ENCODE measurements at places on chromosomes 1 and 21.

- no peak for DNase-seq
Observed at GRCh38 chr21:16536140-16536539, 806.4 kb downstream of the USP25 start.

DNA sequence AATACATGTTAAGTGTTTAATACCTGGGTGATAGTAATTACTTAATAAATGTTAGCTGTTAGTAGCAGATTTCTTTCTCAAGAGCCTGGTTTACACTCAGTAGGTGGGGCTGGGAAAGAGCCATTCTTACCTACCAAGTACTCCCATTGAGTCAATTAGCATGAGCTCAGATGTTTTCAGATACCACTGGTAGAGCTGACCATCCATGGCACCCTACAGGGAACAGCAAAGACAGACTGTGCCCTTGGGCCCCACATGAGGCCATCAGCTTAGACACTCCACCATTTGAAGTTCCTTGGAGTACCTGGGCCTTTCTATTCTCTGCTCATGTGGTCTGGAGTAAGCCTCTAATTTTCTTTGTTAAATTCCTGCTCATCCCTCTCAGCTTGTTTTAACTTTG is 179.3 kb downstream of the CACNA1E start:
- no peak for DNase-seq

DNA sequence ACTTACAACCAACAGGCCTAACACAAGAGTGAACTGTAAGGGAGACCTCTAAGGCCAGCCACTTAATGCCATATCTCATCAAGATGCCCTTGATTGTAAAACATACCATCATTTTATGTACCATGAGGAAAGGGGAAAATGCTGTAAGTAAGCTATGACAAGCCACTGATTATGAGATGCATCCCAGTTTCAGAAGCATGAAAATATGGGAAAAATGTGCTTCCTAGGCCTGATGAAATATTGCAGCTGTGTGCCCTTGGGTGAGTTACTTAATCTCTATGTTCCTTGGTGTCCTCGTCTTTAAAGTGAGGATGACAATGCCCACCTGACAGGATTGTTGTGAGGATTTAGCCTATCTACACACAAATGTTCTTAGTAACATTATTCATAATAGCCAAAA is 28.9 kb downstream of the H3-3A start:
- DNase-seq = no peak

DNA sequence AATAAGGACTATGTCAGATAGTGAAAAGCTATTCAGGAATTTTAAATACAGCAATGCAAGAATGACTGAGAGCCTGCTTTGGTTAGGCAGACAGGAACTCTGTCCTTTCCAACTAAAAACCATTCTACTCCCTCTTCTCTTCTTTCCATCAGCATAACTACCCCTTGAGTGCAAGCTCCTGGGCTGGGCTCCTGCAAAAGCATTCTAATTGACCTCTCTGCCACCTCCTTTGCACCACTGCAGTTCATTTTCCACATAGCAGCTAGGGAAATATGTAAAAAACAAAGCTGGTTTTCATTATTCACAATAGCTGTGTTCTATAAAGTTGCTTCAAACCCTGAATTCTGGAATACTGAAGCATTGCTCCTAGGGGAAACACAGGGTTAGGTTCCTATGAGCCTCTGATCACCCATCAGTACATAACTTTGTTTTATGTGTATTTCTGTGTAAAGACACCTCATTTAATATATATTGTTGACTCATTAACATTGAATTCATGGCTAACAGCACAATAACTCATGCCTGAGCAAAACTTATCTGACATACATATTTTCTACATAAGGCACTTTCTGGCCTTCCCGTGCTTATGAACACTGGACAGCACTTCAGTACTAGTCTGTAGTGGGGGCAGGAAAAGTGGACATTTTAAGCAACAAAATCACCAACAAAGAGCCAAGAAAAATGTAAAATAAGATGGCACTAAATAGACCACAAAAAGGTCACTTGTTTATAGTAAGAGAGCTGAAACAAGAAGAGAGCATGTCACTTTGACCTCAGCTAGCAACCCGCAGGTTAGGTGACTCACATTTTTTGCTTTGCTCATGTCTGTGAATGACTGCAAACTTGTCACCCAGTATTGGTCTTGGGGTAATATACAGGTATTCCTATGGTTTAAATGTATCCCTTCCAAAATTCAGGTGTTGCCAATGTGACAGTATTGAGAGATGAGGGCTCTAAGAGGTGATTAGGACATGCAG is 57.9 kb upstream of the IRF2BP2 start:
- no peak for DNase-seq

DNA sequence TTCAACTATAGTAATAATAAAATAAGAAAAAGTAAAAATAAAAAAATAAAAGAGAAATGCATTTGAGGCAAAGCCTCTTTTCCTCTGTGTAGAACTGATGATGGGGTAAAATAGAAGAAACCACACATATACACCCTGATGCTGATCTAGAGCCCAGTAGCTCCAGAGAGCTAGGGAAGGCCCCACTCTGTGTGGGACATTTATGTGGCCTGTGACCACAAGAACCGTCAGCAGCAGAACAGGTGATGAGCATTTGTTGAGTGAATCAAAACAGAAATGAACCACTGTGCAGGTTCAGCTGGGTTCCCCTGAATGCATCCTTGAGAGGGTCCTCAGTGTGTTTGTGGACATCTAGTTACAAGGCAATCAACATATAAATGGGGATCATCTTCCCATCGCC is 221.8 kb upstream of the HOOK1 start:
- no peak for DNase-seq

GRCh38 chr1:226728448-226728847 is 10.6 kb downstream of the ITPKB start:
- DNase-seq = no peak

- no peak for DNase-seq
Observed at GRCh38 chr1:43382027-43382779, 7.4 kb downstream of the MED8 start.

DNA sequence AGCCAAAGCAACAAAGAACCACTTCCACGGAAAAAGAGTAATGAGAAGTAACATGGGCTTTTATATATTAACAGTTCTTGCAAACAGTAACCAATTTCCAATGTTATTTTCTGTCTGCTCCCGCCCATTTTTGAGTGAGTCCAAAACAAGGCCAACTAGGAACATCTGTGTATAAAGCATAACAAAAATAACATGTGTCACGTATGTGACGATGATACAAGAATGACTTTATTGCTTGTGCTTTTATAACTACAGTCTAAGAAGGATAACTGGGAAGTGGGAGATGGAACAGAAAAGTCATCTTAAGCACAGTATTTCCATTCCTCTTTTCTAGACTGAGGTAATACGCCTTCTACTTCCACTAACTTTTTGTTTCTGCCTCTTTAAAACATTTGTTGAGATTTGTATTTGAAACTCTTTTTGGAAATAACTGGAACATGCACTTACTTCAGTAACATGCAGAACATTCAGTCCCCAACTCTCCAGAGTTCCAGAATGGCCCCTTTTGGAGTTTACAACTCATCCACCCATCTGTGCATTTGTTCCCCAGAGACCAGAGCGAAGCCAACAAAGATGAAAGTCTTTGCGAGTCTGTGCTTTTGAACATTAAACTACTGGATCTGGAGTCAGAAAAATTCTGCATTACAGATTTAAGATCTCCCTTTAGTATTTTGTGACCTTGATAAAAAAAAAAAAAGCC is 143.0 kb upstream of the ZRANB2 start:
- DNase-seq = no peak

DNA sequence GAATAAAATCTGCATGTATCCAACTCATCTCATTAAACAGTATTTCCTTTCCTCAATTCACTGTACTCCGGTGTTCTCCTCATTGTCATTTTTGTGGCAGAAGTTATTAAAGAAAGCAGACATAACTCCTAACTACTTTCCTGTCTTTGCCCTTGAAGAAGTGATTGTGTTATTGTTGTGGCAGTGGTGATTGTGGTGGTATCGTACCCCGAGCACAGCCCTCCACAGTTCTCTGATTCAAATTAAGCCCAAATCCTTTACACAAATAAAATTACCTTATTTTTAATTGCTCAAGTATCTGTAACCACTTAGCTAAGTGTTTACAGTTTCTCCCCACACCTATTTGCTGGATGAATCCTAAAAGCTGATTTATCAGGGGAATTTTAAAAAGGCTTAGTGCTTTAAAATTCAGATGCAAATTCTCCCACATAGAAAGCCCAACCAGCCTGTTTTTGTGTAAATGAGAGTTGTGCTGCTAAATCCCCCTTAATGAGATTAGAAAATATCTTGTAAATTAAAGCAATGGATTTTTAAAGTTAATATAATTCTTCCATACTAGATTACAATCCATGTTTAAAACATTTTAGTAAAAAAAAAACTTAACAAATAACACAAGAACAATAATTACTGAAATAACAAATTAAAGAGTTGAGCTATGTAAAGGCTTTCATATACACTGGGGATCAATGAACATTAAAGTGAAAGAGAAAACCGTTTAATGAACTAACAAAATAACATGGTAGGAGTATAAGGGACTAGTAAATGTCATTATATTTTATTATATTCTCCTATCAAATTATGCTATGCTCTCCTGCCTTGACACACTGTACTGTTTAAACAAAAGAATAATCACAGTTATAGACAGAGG is 259.0 kb downstream of the NEGR1 start:
- no peak for DNase-seq

GRCh38 chr21:29114765-29115500 is 15.5 kb upstream of the MAP3K7CL start:
- DNase-seq = no peak

GRCh38 chr1:205441716-205442050 is 14.2 kb downstream of the BLACAT1 start:
- DNase-seq = no peak

DNA sequence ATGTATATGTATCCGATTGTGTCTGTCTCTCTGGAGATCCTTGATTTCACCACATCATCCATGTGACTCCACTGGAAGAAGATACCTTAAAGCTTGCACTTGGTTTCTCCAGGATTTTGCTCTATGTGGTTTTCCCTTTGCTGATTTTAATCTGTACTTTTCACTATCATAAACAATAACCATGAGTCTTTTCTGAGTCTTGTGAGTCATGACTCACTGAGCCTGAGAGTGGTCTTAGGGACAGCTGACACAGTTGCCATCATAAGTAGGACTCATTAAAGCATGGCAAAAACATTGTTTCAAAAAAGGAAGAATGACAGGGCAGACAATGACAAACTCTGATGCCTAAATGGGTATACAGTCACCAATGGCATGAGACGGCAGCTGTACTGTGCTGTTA is 226.2 kb downstream of the AKT3 start:
- DNase-seq = no peak

DNA sequence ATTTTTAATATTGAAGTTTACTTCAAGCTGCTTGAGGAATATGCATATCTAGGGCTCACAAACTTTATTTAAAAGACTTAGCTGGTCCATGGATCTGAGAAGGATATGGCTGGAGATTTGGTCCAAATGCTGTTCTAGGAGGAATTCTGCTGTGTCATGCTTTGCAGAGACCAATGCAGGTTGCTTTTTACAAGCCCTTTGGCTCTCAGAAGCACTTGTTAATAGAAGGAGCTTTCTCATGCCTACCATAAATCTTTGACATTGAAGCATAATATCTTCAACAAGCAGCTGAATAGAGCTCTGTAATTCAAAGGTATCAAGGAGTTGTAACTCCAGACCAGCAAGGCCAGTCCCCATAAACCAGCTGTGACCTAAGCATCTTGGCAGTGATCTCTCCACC is 299.1 kb downstream of the HHAT start:
- no peak for DNase-seq

GRCh38 chr1:109631513-109632505 is 12.2 kb downstream of the AMPD2 start:
- DNase-seq = no peak

DNA sequence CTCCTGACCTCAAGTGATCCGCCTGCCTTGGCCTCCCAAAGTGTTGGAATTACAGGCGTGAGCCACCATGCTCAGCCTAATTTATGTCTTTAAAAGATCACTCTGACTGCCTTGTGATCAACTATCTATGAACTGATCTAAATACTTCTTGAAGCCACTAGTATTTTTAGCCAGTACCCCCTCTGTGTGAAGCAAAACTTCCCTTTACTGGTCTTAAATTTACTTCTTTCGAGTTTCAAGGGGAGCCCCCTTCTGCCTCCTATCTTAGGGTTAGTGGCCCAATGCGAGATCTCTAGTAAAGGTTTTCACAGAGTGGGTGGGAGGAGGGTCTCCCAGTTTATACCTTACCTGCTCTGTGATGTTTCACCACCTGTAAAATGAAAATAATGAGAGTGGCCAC is 66.1 kb upstream of the RPL11 start:
- no peak for DNase-seq

GRCh38 chr1:218430346-218430745 is 85.2 kb downstream of the TGFB2 start:
- no peak for DNase-seq

- DNase-seq = no peak
Observed at GRCh38 chr21:35164380-35164779, 115.3 kb upstream of the RUNX1 start.

DNA sequence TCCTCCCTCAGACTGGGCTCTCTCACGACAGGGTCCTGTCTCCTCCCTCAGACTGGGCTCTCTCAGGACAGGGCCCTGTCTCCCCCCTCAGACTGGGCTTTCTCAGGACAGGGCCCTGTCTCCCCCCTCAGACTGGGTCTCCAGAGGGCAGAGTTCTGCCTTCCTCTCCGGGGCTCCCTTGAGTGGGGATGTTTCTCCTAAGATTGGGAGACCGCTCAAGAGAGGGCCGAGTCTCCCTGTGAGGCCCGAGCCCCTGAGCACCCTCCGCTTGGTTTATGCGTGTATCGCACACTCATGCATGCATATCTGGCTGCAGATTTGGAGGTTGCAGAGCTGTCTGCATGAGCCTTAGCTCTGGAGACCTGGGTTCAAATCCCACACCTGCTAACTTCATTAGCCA is 39.3 kb upstream of the CSF3R start:
- DNase-seq = no peak

DNA sequence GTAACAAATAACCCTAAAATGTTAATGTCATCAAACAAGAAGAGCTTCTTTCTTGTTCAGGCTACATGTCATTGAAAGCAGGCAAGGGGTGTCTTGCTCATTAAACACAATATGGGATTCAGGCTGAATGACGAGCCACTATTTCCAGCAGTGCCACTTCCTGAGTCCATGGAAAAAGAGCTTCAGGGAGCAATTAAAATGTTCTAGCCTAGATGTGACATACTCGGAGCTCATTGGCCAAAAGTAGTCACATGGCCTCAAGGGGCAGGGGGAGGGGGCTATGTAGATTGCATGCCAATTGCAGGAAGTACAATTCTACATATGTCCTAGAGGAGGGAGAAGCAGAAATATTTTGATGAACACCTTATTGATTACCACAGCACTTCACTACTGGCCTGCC is 685.3 kb upstream of the ADGRL2 start:
- DNase-seq = no peak

- no peak for DNase-seq
Observed at GRCh38 chr1:184910691-184911091, 63.6 kb downstream of the NIBAN1 start.

GRCh38 chr1:30726236-30726635 is 2.9 kb upstream of the MATN1 start:
- DNase-seq = no peak
